ENCODE measurements at places on chromosomes 4 and X.

GRCh38 chr4:54677416-54677815 is 19.7 kb downstream of the KIT start:
- H3K4me3 ChIP-seq = no peak overlapping the region
- H3K27me3 ChIP-seq = no peaks in the 10 kb centered on the region
- peaks cover 31% of the 10 kb centered on the region for H3K36me3 ChIP-seq
- peak; percentile 69 for DNase-seq
- H3K27ac ChIP-seq = no peak overlapping the region
- peaks cover 25% of the 10 kb centered on the region for H3K4me1 ChIP-seq

DNA sequence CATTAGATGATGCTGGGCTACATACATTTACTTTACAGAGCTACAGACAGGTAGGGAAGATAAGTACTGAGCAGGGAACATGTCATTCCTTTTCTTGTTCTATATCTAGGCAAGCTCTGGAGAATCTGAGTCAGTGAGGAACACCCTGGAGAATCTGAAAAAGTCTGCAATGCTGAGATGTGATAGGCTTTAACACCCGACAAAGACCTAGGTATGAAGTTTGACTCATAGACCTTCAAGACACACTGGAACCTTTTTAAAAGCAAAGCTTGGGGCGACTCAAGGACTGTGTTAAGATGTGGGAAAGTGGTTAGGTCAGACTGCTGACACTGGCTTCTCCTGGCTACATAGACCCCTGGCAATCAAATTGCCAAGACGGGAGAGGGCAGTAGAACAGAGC is 42.8 kb downstream of the OSTC start:
- no peak overlapping the region for H3K4me3 ChIP-seq
- no peak for DNase-seq
- H3K27ac ChIP-seq = no peak overlapping the region
- H3K36me3 ChIP-seq = no peaks in the 10 kb centered on the region

DNA sequence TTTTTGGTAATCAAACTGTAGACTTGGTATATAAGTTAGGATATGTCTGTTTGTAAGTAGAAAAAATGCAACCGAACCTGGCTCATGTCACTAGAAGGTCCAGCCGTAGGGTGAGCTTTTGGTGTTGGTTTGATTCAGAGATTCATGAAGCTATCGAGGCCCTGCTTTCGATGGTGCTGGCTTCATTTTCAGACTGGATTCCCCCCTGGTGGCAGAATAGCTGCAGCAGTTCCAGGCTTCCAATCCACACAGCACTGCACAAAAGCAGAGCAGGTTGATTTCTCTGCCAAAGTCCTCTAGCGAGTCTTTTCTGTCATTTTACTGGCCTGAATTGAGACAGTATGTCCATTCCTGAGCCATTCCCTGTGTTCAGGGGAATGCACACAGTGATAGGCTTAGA is 33.1 kb downstream of the PDK3 start:
- DNase-seq = peak; percentile 61

- H3K36me3 ChIP-seq = no peaks in the 10 kb centered on the region
- H3K4me1 ChIP-seq = no peaks in the 10 kb centered on the region
- H3K4me3 ChIP-seq = no peak overlapping the region
- H3K27ac ChIP-seq = no peak overlapping the region
- no peaks in the 10 kb centered on the region for H3K27me3 ChIP-seq
Observed at GRCh38 chrX:46687619-46688018, 71.3 kb downstream of the SLC9A7 start.

DNA sequence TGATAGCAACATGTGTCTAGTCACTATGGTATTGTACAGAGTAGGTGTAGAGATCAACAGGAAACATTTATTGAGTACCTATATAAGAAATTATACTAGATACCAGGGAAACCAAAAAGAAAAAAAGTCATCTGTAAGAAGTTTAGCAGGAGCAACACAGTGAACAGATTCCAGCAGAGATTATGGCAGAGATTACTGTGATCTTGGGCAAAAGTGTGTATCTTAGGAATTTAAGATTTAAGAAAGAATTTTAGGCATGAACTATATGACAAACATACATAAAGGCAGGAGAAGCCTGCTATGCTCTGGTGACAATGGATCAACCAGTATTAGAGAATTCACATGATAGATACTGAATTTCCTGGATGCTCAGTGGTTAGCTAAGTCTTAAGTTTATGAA is 37.9 kb downstream of the SNCA start:
- H3K27ac ChIP-seq = no peak overlapping the region
- no peaks in the 10 kb centered on the region for H3K4me1 ChIP-seq
- H3K4me3 ChIP-seq = no peak overlapping the region
- no peak for DNase-seq

GRCh38 chr4:47686294-47686872 is 151.5 kb downstream of the CORIN start:
- H3K27ac ChIP-seq = no peak overlapping the region
- H3K4me3 ChIP-seq = no peak overlapping the region
- H3K36me3 ChIP-seq = no peaks in the 10 kb centered on the region
- no peaks in the 10 kb centered on the region for H3K4me1 ChIP-seq
- no peaks in the 10 kb centered on the region for H3K27me3 ChIP-seq

DNA sequence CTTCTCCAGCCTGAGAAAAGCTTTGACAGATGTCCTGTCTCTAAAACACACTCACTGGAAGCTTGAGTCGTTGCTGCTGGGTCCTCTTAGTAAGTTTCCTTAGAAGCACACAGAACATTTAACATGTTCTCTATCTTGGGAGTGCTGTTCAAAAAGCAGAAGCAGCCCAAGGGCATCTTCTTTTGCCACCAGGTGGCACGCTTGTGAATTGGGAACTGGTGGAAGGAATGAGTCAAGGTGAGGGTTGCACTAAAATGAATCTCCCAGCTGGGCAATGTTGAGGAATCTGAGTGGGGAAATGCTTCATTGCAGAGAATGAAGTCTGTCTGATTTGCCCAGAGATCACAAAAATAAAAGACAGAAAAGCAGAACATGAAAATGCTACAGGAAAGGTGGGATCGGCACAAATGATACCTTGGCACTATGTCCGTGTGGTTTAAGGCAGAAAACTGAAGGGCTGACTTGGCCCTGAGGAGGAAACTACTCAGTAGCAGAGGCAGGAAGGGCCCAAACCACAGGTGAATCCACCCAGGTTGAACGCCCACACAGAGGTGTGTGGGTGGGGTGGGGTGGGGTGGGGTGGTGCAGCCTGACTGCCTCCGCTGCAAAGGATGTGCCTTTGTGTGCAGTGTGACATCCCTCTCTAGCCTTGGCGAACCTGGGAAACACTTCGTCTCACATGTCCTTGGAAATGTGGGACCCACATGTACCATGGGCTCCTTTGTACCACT is 26.0 kb downstream of the KIT start:
- DNase-seq = peak; percentile 77
- H3K4me1 ChIP-seq = peaks cover 3% of the 10 kb centered on the region
- no peak overlapping the region for H3K4me3 ChIP-seq
- H3K36me3 ChIP-seq = peaks cover 69% of the 10 kb centered on the region

DNA sequence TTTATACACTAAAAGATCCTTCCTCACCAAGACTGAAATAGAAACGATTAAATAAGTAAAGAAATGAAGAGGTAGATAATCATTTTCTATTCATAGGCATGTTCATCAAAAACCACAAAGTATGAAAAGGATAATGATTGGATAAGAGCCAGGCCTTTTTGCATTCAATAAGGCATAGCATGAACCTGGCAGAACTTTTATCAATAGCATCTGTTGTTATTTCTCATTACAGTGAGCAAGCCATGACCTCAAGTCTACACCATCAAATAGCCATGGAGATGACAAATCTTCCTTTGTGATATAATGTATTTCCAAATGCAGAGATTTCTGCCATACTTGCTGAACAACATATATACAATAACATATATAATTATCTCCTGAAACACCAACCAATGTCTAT is 206.0 kb upstream of the SLC7A11 start:
- H3K4me3 ChIP-seq = no peak overlapping the region
- H3K27ac ChIP-seq = no peak overlapping the region
- no peak for DNase-seq

GRCh38 chrX:95332530-95332929 is 1352.1 kb upstream of the DIAPH2 start:
- H3K27ac ChIP-seq = no peak overlapping the region
- H3K4me1 ChIP-seq = no peaks in the 10 kb centered on the region
- no peak overlapping the region for H3K4me3 ChIP-seq
- no peaks in the 10 kb centered on the region for H3K36me3 ChIP-seq
- H3K27me3 ChIP-seq = no peaks in the 10 kb centered on the region
- DNase-seq = peak; percentile 58

DNA sequence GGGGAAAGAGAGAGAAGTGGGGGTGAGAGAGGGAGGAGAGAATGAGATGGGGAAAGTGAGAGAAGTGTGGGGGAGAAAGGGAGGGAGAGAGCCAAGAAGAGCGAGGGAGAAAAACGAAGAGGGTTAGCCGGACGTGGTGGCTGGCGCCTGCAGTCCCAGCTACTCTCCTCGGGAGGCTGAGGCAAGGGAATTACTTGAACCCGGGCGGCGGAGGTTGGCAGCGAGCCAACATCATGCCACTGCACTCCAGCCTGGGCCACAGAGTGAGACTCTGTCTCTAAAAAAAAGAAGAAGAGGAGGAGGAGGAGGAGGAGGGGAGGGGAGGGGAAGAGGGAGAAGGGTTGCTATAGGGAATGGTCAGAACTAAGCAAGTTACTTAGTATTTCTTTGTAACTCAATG is 1.7 kb upstream of the NXT2 start:
- no peak overlapping the region for H3K4me3 ChIP-seq
- H3K27me3 ChIP-seq = peaks cover 38% of the 10 kb centered on the region
- DNase-seq = no peak
